ENCODE measurements at places on chromosomes 16 and 17. TPM values are rescaled to one million over a fixed set of nuclear protein-coding genes. Genes with fewer than 3 reads are reported as not detected.
A peak's percentile ranks its signal among the peaks of the same experiment; 100 is the strongest.

DNA sequence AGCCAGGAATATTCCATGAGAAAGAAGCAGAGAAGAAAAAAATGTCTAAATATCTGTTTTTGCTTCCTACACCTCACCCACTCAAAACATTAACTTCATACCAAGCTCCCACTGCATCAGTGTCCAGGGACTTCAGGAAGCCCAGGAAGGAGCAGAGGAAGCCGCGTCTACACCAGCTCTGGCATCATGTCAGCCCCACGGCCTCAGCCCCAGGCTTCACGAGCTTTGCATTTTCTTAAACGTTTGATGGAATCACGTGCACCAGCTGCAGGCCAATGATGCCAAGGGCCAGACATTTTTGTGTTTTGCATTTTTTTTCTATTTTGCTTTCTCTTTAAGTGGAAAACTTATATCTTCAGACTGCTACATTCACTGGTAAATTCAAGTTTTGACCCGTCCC lies 48.6 kb downstream of the CDRT4 start:
- no peak for DNase-seq

TMC7 gene
- total RNA-seq: not detected

- peak; percentile 37 for DNase-seq
Measured at GRCh38 chr16:67248401-67249177, at the start of gene SLC9A5. SLC9A5 (plus strand) TSS chr16:67248979; CDS start chr16:67249015, 36 bp downstream.

DNA sequence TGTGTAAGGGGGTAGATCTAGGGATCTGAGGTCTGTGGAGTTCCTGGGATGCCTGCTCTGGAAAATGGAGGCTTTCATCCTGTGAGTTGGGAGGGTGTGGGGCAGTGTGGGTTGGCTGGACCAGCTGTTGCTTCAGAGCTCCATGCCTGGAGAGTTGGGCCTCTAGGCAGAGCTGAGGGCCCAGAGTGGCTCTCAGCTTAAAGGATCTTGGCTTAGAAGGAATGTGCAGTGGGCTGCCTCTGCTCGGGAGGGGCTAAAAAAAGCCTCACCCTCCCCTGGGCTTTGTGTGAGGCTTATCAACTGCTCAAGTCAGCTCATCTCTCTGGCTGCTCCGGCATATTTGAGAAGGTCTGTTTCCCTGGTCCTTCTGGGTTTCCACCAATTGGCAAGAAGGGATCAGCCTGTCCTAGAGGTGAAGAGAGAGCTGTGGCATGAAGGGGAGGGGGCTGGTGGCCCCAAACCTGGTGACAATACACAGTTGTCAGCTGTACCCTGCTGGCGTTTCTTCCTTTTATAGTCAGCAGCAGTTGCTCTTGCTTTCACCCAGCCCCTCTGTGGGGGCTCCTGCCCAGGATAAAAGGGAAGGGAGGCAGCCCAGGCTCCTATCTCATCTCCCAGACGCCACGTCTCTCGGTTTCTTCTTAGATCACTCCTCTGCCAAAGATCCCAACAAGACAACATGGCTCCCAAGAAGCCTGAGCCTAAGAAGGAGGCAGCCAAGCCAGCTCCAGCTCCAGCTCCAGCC lies at the start of gene MYL4:
Gene MYL4 (plus strand): TSS at position 605 of the 745 bp plus-strand sequence. CDS start 75 bp downstream, at position 680.
- DNase-seq: no peak

GRCh38 chr17:7632492-7632894 lies 2.6 kb downstream of the SHBG start:
- DNase-seq: peak; percentile 60

ZC3H7A gene
- 127 TPM for total RNA-seq

SERPINF2 gene
- not detected for total RNA-seq

CHST6 gene
- total RNA-seq: not detected

HOXB1 gene
- total RNA-seq: not detected

GRCh38 chr16:21244518-21245215 lies 11.2 kb downstream of the ANKS4B start:
- no peak for DNase-seq

GRCh38 chr17:68981288-68981687 lies 26.1 kb upstream of the ABCA8 start:
- DNase-seq: no peak

DNA sequence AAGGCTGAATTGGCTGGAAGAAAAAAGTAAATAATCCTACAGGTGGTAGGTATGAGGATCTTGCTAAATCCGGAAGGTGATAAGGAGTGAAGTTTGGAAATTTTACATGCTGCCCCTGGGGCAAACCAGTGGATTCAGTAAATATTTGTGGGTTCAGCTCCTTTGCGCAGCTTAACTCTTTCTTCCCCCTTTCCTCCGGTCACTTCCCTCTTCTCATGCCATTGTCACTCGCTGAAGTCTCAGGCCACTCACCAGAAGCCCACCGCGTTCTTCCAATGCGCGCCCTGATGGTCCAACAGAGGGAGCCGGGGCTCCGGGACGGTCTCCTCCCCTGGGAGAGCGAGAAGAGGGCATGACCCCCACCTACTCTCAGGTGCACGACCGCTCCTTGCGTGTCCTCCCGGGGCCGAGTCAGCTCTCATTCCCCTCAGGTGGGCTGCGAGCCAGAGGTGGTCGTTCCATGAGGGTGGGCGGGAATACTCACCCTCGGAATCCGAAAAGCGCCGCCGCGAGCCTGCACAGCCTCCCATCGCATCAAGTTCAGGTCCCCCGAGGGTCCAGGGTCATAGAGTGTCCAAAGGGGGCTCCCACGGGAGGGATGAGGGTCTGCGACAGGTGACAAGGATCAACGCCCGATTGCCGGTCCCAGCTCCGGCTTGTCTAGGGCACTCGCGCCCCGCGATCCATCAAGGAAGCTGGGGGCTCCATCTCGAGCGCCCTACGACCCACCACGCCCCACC lies 474 bp downstream of the CLN3 start:
- peak; percentile 26 for DNase-seq

DNA sequence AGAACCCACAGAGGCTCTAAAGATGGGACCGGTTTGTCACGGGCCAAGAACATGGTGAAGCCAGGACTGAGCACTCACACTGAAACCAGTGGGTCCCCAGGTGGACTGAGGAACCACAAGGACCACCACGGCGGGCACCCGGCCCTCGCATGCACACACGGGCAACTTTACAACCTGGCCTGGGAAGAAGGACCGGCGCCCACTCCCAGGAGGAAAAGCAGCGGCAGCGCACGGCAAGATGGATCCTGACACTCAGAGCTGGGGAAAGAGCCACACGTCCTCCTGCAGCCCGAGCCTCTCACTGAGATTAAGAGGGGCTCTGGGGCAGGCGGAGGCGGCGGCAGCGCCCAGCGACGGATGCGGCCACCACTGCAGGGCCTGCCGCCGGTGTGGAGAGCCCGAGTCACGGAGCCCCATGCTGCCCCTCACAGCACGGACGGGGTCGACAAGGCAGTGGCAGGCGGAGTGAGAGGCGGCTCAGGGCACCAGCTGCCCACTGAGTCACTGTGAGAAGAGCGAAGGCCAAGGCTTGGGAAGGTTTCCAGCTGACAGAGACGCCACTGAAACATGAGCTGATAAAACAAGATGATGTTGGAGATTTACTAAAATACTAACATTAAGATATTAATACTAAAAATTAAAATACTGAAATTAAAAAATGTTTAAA lies 118.3 kb downstream of the ANKRD11 start:
- DNase-seq: no peak

DNA sequence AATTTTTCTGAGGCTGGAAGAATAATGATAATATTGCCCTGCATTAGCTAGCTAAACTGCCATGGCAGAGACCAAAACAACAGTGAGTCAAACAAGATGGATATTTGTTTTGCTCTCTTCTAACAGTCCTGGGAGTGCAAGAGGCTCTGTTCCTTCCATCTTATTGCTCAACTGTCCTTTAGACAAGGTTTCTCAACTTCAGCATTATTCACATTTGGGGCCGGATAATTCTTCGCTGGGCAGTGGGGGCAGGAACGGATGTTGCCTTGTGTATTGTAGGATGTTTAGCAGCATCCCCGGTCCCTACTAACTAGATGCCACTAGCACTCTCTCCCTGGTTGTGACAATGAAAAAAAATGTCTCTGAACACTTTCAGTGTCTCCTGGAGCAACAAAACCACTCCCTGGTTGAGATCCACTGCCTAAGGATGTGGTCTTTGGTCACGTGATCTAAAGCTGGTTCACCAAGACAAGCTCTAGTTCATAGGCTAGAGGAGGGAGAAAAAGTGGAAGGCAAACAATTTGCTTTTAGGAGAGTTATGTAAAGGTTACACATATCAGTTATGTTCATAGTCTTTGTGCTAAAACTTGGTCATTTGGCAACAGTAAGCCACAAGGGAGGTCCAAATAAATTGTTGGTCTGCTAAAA lies 144.4 kb downstream of the PCTP start:
- no peak for DNase-seq

Data from activated naive CD4-positive, alpha-beta T cell treated with anti-CD3 and anti-CD28 coated beads for 36 hours (primary cell).